ENCODE measurements at places on chromosomes 6 and 20.

- no peak for DNase-seq
These were observed 172.8 kb downstream of the KLHL32 start for GRCh38 chr6:97097068-97098047.

GRCh38 chr6:43645613-43645964 is 753 bp downstream of the RSPH9 start:
- DNase-seq, result no peak

DNA sequence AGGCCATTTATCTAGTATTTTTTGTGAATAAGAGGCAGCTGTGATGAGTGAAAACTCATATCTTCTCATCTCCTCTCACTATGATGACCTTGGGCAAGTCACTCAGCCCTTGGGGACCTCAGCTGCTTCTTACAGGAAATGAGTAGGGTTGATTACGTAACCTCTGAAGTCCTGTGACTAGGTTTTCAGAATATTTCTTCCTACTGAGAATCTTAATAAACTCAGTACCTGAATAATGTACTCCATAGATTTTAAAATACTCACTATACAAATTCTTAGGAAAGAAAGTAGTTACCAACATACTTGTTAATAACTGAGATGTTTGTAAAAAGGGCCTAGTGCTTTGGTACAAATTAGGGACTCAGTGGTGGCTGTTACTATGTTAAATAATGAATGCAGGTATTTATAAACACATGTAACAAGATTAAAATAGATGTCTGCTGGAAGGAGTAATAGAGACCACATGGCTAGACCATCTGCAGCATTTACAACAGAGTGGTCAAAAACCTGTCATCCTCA is 60.9 kb downstream of the RPRD1B start:
- DNase-seq, result no peak

GRCh38 chr6:139109558-139109957 is 25.3 kb upstream of the HECA start:
- DNase-seq, result no peak

- DNase-seq, result no peak
These were observed 368.2 kb upstream of the SULF2 start for GRCh38 chr20:48153523-48153922.

GRCh38 chr6:46115634-46116033 is 14.2 kb upstream of the ENPP4 start:
- no peak for DNase-seq

GRCh38 chr20:57420571-57421252 is 29.5 kb downstream of the RBM38 start:
- DNase-seq, result no peak

GRCh38 chr6:39829331-39829730 is 37.2 kb downstream of the DAAM2 start:
- no peak for DNase-seq

GRCh38 chr20:12068121-12068520 is 150.4 kb downstream of the BTBD3 start:
- DNase-seq, result no peak

DNA sequence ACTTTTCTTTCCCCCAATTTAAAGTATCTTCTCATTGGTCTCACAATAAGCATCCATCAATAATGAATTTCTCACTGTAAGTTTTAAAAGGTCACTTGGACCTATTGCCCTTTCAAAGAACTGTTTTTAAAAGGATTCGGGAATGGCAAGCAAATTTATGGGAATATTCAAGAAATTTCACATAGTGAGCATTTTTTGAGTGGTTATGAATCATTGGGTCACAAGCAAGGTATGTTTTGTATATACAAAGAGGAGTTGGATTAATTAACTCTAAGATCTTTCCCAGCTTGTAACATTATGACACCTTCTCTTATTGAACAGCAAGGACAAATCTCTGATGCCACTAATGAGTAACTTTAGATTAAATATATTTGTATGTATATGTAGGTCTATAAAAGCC is 165.0 kb downstream of the MOXD1 start:
- no peak for DNase-seq

DNA sequence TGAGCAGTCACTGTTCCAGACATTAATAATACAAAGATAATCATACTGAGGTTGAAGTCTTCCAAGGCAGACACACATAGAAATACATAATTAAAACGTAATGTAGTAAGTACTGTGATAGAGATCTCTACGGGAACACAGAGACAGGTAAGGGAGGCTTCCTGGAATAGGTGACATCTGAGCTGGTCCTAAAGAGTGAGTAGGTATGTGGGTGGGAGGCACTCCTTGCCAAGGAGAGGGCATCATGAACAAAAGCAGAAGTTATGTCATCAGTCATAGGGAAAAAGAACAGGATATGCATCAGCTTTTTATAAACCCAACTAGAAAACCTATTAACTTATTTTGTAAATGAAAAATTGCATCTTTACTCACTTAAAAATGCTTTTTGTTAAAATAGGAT is 110.0 kb downstream of the MAP7 start:
- DNase-seq, result no peak

- DNase-seq, result no peak
These were observed 153.6 kb downstream of the SYCP2 start for GRCh38 chr20:59779656-59780380.

GRCh38 chr6:157688275-157688959 is 134.6 kb upstream of the SNX9 start:
- no peak for DNase-seq

DNA sequence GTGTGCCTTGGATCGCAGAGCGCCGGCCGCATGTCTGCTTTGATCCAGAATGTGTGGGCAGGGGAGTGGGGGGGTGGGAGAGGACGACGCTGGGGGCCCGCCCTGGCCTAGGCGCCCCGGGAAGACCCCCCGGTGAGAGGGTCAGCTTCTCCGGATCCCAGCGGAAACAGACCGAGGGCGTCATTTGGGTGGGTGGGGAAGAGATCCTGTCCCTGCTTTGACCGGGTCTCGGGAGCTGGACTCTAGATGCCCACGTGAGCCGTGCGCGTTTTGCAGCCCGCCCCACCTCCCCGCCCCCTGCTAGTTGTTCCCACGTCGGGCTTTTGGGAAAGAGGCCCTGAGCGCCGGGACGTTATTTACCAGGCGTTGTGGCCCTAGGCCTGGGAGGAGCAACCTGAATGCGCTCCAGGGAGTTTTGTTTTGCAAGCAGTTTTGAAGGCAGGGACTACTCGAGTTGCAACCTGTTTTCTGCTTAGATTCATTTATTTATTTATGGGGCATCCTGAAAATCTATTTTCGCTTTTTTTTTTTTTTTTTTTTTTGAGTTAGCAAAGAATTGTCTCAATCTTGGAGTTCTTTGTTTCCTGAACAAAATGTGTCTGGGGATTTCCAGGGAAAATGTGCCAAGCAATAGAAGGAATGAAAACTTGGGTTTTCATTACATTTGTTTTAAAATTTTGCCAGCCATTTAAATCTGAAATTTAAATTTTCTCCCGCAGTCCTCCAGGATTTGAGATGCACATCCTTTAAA is 1.6 kb downstream of the DSP start:
- no peak for DNase-seq

DNA sequence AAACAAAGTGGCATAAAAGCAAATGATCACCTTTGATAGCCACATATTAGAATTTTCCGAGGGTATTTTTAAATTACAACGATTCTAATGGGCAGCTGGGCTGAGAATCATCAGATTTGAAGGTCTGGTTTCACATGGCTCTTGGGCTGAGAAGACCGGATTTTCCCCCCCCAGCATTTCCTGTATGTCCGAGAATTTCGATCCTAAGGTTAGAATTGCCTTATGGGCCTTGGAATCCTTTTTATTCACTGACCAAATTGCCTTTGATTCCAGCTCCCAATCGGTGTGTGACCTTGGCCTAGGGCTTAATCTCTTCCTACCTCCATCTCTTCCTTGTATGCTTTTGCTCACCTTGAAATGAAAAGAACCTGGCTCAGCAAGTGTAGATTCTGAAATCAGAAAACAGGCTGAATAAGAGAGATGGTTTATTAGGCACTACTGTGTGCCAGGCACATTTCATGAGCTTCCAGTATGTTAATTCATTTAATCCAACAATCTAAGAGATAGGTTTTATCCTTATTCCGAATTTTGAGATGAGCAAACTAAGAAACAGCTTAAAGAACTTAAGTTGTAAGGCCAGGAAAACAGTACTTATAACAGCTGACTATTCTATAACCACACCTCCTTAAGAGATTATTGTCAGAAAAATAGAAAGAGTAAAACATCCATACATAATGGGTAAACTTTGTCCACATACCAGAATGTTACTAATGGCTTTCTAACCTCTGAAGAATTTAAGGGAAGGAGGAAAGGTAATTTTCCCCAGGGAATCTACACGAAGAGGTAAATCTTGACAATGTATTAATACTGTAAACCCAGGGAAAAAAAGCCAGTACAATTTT is 39.4 kb downstream of the HFE start:
- DNase-seq, result no peak

DNA sequence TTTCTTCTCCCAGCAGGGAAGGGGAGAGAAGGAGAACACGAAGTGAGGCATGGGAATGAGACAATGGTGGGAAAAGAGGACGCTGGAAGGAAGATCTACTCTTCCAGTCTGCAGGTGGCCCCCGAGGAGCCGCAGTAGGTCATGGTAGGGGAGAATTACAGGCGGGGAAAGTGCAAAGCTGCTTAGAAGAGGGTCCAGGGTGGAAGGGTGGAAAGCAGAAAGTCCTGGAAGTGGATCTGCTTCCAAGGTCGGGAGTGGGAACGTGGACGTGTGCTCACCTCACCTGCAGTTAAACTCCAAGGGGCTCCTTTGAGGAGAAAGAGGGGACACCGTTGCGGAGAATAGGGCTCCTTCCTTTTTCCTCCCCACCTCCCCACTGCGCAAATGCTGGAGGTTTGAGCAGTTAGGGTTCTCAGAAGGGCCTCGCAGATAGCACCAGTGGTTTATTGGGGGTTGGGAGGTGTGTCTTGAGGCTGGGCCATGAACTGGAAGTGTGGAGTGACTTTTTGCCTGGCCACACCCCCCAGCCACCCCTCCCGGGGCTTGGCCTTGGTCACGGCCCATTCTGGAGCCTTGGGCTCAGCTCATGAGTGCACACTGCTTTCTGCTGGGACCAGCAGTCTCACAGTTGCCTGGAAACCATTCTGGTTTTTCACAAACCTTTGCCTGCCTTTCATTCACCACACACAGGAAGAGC is 100.4 kb upstream of the MLN start:
- no peak for DNase-seq

- DNase-seq, result no peak
These were observed 73.8 kb downstream of the HUS1B start for GRCh38 chr6:583116-583515.

DNA sequence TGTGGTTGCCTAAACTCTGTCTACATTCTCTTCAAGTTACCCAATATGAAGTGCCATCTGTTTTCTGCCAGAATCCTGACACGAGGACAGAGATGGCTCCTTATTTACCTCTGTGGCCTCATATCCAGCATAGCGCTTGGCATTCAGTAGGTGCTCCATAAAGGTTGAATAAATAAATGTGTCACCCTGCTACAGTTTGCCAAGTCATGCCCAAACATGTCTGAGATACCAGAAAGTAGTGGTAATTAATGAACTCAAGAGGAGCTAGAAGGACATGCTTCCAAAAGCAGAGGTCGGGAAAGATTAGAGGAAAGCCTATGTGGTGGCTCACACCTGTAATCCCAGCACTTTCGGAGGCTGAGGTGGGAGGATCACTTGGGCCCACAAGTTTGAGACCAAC is 30.9 kb upstream of the E2F3 start:
- DNase-seq, result no peak

- no peak for DNase-seq
These were observed 155.0 kb upstream of the CITED2 start for GRCh38 chr6:139529420-139529819.

DNA sequence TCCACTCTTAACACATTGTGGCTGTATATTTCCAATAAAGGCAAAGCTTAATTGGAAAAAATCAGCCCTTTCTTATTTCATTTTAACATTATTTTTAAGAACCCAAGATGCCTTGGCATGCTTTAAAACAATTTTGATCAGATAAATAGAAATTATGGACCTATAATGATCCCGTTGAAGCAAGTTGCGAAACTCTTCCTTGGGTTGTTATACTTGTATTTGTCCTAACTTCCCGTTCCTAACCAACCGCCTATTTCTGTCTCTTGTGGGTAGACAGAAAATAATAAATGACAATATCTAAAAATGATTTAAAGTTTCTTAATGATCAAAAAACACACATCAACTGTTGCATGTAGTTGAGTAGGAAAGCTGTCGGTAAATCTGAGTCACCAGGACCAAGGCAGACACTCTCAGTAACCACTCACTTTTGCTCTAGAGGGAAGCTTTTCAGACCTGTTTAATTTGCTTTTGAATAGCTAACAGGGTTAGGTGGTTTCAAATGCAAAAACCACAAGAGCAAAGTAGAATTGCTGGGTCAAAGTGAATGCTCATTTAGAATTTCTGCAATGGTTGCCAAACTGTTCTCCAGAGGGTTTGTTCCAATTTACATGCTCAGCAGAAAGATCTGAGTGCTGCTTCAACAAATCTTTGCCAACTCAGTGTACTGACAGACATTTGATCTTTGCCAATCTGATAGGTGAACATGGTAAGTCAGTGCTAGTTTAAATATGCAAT is 34.2 kb upstream of the KCNK5 start:
- no peak for DNase-seq

DNA sequence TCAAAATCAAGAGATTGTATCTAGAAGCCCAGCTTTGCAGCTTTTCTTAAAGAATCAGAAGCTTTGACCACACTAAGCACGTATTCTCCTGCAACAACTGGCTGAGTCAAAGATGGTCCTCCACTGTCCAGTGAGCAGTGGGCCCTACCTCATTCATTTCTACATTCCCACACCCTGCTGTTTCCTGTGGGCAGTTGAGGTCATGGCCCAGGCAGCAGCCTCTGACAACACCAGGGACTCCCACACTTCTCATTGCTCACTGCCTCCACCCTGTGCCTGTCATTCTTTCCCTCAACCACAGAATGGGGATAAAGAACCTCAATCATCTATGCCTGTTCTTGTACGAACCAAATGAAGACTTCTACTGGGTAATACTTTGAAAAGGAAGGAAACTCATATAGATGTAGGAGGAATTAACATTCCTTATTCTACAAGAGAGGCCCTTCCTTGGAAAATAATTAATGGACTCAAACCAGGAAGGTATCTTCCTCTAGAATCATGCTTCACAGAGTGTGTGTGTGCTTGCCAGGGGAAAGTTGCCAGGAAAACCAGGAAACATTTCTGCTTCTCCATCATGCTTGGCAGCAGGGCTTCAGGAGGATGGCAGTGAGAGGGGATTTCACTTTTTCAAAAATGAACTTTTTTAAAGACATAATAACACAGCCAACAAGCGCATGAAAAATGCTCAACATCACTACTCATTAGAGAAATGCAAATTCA is 191.7 kb upstream of the RIN2 start:
- no peak for DNase-seq

DNA sequence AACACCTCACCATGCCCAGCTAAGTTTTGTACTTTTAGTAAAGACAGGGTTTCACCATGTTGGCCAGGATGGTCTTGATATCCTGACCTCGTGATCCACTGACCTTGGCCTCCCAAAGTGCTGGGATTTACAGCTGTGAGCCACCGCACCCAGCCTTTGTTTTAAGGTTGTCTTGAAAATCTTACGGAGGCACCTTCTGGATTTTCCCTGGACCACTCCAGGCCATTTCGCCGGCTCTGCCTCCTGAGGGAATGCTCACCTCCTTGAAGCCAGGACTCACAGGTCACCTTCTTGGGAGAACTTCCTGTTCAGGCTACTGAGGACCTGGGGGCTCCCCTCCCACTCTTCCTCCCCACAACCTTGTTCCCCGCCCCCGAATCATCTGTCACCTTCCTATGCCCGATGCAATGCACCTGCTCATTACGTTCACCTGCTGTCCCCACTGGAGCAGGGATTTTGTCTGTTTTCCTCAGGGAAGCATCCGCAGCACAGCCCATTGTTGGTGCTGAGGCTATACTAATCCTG is 19.4 kb upstream of the RAET1L start:
- no peak for DNase-seq

All from esophagus squamous epithelium (tissue), 5 donors.